Metanephros (tissue), 2 donors: ENCODE measurements at places on chromosomes 4 and X. TPM values are rescaled to one million over a fixed set of nuclear protein-coding genes. Genes with fewer than 3 reads are reported as not detected.

ART3 gene
- total RNA-seq, result 13.8 TPM

S100P gene
- 14.2 TPM for total RNA-seq

GLRB gene
- 6.9 TPM for total RNA-seq

TBC1D25 gene
- total RNA-seq, result 8.5 TPM

SLC4A4 gene
- total RNA-seq, result 63.1 TPM

NEIL3 gene
- 3.9 TPM for total RNA-seq

TREX2 gene
- 1.6 TPM for total RNA-seq

ERVMER34-1 gene
- total RNA-seq, result 2.3 TPM

SFRP2 gene
- total RNA-seq, result 12.3 TPM

WDR17 gene
- total RNA-seq, result 6.0 TPM

CT45A2 gene
- total RNA-seq, result not detected

USP26 gene
- not detected for total RNA-seq

KLB gene
- total RNA-seq, result 0.18 TPM

KCND1 gene
- total RNA-seq, result 2.7 TPM

IGBP1 gene
- total RNA-seq, result 59.3 TPM

CLNK gene
- total RNA-seq, result 0.93 TPM

SPANXA1 gene
- not detected for total RNA-seq

GDPD2 gene
- total RNA-seq, result 0.58 TPM

AADAT gene
- 11.0 TPM for total RNA-seq

RFC1 gene
- 62.7 TPM for total RNA-seq

DMRTC1B gene
- total RNA-seq, result 2.5 TPM

PASD1 gene
- not detected for total RNA-seq

HERC5 gene
- total RNA-seq, result 4.9 TPM

UNC5C gene
- total RNA-seq, result 30.9 TPM

JAKMIP1 gene
- total RNA-seq, result 0.70 TPM

GAR1 gene
- 12.8 TPM for total RNA-seq

XAGE1B gene
- total RNA-seq, result not detected

CLIC2 gene
- total RNA-seq, result 4.4 TPM

CT45A3 gene
- 0.18 TPM for total RNA-seq

NPY2R gene
- 0.23 TPM for total RNA-seq

S100G gene
- not detected for total RNA-seq

FAM184B gene
- total RNA-seq, result 1.6 TPM

AIFM1 gene
- 22.6 TPM for total RNA-seq

CCSER1 gene
- 98.9 TPM for total RNA-seq

TMPRSS11D gene
- total RNA-seq, result not detected

TADA2B gene
- total RNA-seq, result 22.0 TPM

TACR3 gene
- 1.6 TPM for total RNA-seq

BEX1 gene
- total RNA-seq, result 14.8 TPM

CLCN4 gene
- 11.7 TPM for total RNA-seq
